ENCODE measurements at places on chromosomes 5 and 9.
A peak's percentile ranks its signal among the peaks of the same experiment; 100 is the strongest.

DNA sequence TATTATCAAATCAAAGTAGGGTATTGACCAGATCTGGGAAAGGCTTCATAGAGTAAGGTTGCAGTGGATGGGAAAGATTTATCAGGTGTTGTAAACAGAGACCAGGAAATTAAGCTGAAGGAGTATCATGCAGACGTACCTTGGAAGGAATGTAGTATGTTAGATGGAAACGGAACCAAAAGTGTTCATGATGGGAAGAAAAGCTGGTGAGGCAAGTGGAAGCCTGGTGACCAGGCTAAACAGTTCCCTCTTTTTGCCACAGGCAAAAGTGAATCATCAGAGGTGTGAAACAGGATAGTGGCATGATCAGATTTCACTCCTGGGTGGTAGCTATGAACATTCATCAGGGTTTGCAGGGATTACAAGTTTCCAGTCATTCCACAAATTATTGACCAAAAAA lies 780.1 kb upstream of the DMAC1 start:
- DNase-seq, result no peak

DNA sequence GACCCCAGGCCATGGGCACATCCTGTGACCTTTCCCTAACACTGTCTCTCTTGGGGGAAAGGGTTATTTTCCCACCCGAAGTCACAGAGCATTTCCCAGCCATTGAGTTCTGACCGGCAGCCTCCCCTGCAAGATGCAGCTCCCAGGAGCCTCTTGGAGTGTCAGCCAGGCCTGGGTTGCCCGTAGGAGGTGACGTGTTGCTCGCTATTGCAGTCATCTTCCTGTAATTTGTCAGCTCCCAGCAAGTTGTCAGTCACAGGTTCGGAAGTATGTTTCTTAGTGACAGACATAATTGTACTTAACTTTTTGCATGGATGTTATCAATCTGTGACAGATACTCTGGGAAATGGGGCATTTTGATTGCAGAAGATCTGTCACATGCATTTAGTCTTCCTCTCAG lies 74.5 kb downstream of the MVB12B start:
- no peak for DNase-seq

DNA sequence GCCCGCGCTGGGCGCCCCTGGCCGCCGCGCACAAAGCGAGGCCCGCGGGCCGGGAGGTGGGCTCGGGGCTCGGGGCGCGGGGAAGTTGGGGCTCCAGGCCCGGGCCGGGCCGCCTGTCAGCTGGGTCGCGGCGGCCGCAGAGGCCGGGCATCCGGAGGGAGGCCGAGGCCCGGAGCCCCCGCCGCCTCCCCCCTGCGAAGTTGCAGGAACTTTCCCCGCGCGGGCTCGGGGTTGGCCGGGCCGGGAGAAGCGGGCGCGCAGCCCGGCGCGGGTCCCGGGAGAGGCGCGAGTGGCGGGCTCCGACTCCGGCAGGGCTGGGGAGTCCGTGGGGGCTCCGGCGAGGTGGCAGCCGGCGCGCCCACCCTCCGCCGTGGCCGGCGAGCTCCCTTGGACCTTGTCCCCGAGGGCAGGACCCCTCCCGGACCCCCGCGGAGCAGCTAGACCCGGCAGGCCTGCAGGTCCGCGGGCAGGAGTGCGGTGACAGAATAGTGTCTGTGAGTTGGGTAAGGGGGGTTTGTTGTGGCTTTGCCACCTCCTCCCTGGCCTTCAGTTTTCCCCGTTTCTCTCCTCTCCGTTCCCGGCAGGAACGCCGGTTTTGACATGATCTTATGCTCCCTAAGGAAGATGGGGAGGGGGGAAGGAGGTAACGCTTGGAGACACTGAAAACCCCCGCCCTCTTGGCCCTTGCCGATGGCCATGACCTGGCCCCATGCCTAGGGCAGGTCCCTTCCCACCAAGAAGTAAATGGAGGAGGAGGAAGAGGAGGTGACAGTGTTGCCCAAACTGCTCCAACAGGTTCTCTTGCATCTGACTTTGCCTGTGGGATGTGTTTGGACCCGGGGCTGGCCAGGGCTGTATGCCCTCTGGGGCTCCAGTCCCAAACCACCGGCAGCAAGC lies 942 bp downstream of the PHF2 start:
- DNase-seq, result no peak

GRCh38 chr5:19619571-19619970 lies 368.4 kb downstream of the CDH18 start:
- no peak for DNase-seq

DNA sequence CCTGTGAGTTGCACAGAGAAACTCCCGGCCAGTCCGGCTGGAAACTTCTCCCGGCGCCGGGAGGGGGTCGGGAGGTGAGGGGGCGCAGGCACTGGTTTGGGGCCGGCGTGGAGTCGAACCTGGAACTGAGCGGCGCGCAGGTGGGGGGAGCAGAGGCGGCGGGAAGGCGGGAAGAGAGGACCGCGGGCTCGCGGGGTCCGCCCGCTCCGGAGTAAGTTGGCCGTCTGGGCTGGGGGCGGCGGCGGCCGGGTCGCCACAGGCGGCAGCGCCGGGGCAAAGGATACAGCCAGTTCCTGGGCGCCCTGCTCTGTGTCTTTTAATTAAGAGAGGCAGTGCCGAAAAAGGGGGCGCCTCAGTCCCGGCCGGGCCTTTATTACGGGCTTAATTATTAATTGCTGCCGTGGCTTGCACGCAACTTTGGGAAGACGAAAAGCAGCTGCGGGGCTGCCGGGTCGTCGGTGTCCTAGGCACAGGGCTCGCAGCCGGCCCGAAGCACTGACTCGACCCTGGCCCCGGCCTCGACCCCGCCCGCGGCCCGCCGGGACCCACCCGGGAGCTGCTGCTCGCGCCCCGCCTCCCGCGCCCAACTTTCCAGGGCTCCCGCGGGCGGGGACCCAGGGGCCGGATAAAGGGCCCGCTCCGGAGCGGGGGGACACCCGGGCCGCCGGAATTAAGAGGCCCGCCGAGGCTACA lies 1.1 kb downstream of the NTNG2 start:
- DNase-seq, result peak; percentile 65

- DNase-seq, result no peak
Observed at GRCh38 chr9:126483468-126484073, 130.2 kb upstream of the LMX1B start.

DNA sequence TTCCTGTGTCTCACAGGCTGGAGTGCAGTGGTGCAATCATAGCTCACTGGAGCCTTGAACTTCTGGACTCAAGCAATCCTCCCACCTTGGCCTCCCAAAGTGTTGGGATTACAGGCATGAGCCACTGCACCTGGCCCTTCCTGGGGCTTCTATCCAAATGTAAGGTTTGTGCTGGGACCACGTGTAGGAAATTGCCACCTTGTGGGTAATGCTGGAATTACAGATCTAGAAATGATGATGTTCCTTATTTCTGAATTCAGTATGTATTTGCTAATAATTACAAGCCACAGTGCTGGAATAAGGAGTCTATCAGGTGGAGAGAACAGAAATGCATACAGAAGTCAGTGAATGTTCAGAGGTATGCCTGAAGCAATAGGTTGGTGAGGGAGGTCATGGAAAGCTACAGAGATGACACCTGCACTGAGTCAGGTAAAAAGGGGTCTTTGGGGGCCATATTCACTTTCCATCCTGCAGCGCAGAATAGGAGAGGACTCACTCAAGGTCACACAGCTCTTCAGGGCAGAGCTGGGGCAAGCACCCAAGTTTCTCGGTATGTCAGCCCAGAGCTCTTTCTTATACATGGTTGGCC lies 8.8 kb upstream of the IGFBPL1 start:
- DNase-seq, result no peak

DNA sequence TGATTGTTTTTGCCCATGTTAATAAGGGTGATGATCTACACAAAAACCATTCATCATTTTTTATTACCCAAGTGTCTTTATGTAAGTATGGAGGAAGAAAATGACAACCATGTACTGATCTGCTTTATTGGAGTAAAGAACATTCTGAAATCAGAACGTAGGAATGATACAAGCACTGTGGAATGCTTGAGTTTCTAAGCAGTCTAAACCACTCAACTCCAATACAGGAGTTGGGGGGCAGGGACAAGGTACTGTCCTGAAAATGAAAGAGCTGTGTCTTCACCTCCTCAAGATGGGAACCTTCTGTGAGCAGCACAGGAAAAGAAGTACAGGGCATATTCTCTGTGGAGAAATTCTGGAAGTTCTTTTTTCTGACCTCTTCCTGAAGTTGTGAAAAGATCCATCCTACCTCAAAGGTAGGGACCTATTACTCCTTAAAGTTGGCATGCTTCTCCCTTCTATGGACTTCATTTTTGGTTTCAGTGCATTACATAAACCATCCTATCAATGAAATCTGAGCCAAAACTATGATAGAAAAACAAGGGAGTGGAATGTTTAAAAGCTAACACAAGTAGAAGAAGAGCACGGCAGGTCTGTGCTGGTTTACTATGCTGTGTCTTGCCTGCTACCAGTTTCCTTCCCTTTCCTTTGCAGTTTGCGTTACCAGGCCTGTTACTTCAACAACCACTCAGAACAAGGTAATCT lies 202.6 kb downstream of the SEMA5A start:
- no peak for DNase-seq

GRCh38 chr5:126133424-126133823 lies 289.8 kb upstream of the GRAMD2B start:
- DNase-seq, result no peak

DNA sequence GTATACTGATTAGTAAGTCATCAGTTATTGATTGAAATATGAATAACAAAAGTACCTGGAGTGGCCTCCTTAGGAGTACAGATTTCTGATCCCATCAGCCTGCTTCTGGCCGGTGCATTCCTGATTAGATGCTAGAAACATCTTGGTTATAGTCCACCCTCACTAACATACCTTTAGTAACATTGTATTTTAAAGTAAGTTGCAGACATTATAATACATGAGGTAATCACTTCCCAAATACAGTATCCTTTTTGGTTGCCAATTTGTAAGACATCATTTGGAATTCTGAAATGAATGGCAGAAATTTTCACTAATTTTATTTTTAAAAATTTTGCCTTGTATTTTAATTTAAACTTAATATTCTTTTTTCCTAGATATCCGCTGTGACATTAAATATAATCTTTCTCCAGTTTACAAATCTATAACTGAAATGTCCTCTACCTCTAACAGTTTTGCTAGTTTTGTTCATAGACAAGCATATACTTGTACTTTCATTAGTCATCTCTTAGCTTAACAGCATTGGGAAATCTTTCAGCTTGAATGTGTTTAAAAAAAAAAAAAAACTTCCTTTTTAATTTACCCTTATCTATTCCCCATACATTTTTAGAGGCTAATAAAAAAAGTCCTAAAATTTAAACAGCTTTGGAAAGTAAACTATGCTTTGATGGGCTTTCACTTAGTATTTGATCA lies 178.9 kb downstream of the XRCC4 start:
- no peak for DNase-seq

DNA sequence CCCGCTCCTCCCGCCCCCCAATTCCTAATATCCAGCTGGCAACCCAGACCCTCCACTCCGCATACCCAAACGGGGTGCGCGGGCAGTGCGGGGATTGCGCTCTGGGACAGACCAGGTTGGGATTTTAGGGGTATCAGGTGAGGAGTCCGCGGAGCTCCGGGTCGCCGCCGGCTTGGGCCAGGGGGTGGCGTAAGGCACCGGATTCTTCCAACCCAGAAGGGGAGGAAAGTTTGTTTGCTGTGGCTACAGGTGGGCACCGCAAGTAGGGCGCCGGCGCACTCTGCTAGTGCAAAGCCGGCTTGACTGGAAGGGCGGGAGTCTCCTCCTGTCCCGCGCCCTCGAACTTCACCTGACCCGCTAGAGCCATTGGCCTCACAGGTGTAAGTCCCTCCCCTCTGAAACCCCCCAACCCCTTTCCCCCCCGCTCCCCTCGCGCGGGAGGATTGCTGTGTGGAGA lies 709 bp downstream of the IQGAP2 start:
- peak; percentile 73 for DNase-seq
